ENCODE measurements at places on chromosomes 3 and 15.

GRCh38 chr15:49530092-49530491 lies 90.5 kb downstream of the FAM227B start:
- DNase-seq, result no peak

DNA sequence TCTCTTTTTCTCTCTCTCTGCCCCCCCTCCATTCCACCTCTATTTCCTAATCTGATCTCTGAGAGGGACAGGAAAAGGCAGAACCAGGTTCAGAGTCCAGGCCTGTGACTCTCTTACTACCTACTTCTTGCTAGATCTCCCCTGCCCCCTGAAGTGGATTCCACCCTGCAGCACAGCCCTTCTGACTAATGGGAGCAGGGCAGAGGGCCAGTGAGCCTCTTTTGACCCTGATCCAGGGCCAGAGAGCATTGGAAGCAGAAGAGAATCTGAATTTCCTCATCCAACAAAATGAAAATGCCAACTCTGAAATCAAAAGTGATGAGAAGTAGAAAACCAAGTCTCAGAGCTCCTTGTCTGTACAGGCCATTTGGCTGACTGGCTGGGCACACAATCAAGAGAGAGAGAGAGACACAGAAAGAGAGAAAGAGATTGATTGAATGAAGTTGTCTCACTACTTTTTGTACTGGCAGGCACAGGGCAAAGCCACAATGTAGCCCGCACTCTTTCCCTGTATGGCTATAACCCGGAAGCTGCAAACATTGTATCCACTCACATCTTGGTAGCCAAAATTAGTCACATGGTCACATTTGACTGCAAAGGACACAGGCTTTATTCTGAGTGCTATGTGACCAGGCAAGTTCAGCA lies 31.6 kb upstream of the GLCE start:
- DNase-seq, result no peak

GRCh38 chr3:55439657-55440056 lies 47.4 kb downstream of the WNT5A start:
- DNase-seq, result no peak

DNA sequence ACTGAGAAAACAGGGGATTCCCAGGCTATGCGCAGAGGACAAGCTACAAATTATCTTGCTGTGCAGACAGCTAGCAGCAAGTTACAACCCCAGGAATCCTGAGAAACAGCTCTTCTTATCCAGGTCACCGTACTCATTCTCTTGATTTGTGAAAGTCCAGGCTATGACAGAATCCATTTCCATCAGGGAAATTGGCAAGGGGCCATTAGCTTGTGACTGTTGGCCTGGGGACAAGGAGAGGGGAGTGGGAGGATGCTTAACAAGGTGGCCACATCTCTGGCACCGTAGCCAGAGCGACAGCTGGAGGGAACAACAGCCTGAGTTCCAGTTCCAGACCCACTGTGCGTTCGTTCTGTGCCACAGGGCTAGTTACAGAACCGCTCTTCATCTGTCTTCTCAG lies 44.9 kb upstream of the PLXNA1 start:
- no peak for DNase-seq

- no peak for DNase-seq
Observed at GRCh38 chr3:81764665-81765064, 3.2 kb upstream of the GBE1 start.

- no peak for DNase-seq
Observed at GRCh38 chr3:62597491-62597890, 224.1 kb upstream of the FEZF2 start.

- no peak for DNase-seq
Observed at GRCh38 chr3:181134873-181135272, 145.3 kb upstream of the DNAJC19 start.

- no peak for DNase-seq
Observed at GRCh38 chr3:105518203-105518602, 151.5 kb downstream of the ALCAM start.

GRCh38 chr3:24255414-24255813 lies 239.2 kb downstream of the THRB start:
- DNase-seq, result no peak

GRCh38 chr3:85584779-85585356 lies 626.1 kb downstream of the CADM2 start:
- no peak for DNase-seq

DNA sequence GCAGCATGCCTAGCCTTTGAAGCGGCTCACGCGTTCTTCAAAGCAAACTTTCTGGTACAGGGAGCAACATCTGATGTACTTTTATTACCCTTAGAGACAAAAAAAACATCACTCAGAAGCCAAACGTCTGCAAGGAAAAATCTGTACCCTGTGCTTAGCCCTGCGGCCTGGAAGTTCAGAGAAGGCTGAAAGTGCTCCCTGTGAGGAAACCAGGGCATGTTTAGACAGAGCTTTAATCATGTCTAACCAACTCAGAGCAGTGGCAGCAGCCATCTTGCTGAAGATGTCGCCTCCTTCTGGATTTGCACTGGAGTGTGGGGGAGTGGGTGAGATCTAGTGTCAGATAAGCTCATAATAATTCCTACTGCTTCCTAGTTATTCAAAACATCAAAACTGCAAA lies 170.4 kb downstream of the P3H2 start:
- no peak for DNase-seq

DNA sequence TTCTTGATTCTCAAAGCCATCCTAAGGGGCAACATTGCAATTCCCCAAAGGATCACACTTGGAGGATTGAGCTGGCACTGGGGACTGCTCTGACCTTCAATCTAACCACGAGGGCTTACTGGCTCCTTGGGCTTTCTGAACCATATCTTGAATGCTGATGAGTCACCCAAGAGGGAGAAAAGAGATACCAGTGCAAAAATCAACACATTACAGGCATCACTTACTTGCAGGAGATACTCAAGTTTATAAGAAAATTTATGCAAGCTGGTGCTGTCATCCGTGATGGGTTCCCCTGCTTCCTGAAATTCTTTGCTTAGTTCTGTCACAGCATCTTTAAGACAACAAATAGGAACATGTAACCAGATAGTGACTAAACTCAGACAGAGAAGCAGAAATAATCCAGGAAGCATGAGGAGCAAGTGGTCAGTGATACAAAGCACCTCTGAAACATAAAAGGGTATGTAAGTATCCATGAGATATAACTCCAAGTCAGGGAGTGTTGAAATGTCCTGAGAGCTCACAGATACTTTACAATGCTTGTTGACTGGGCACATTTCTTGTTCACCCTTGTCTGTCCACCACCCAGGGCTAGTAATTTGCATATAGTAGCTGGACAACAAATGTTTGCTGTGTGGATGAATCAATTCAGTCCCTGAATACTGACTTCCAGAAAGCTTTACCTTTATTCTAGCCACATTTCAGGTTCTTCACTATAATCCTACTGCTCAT lies 14.1 kb downstream of the FYCO1 start:
- peak; percentile 66 for DNase-seq
